ENCODE measurements at places on chromosomes 4 and X.

DNA sequence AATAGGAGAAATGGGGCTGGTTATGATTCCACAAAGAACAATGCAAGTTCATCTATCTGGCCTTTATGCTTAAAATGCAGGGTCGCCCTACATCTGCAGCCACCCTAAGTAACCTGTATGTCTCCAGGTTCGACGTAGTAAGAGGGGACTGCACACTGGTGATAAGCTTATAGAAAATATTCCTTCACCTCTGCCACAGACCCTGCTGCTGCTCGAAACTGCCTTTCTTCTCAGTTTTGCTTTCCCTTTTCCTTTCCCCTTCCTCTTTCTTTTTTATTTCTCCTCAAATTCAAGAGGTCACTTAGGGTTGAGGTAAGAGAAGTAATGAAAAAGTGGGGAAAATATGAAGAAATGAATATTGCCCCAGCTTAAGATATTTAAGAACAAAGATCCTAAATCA lies 123.5 kb downstream of the DCHS2 start:
- DNase-seq: no peak

- no peak for DNase-seq
Observed at GRCh38 chr4:54094451-54094850, 5.5 kb upstream of the GSX2 start.

DNA sequence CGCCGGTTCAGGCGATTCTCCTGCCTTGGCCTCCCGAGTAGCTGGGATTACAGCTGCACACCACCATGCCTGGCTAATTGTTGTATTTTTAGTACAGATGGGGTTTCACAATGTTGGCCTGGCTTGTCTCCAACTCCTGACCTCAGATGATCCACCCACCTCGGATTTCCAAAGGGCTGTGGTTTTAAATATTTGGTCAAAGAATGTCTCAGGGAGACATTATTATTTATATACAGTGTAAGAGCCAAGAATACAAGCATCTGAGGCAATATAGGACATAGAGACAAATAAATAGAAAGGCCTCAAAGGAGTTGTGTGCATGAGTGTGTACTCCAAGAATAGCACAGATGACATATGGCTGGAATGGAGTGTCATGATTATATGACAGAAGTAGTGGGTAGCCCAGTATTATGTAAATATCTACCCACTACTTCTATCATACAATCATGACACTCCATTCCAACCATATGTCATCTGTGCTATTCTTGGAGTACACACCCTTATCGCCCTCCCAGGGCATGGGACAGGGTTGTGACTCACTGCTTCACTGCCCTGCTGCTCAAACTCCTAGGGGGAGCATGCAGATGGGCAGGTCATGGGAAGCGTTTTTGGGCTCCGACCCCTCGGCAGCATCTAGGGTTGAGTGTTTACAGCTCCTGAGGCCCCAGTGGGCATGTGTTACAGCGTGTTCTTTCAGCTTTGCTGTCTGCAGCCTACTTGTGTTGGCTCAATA lies 1649.8 kb upstream of the PCDH10 start:
- DNase-seq: no peak

DNA sequence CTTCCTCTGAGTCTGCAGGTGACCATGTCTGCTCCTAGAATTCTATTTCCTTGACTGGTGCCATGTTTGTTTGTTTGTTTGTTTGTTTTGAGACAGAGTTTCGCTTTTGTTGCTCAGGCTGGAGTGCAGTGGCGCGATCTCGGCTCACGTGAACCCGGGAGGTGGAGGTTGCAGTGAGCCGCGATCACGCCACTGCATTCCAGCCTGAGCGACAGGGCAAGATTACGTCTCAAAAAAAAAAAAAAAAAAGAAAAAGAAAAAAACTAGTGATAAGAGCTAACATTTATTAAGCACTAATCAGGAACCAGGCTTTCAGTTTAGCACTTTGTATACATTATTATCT lies 7.2 kb downstream of the SAT1 start:
- DNase-seq: no peak

DNA sequence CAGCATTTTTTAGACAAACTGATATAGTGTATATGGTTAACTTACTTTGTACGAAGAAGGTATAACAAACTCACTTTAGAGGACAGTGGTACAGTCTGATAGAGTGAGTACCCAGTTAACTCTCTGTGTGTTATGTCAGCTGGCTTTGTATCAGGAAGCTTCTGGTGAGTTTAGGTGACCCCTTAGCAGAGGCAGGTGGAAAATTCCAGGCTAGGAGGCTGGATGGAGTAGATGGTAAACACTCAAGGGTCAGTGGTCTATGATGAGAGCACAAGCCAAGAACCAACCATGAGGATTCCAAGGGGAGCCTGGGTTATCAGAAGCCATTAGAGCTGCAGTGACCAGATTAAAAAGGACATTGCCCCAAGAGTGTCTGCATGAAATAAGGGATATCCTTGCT lies 227.3 kb upstream of the CENPE start:
- DNase-seq: no peak
